Colonic mucosa (tissue), 4 donors: ENCODE measurements at places on chromosomes 3 and 15. TPM values are rescaled to one million over a fixed set of nuclear protein-coding genes. Genes with fewer than 3 reads are reported as not detected.

The PDIA5 gene
- total RNA-seq, result 36.5 TPM

The RTP3 gene
- not detected for total RNA-seq

The FBXL2 gene
- total RNA-seq, result 0.69 TPM

The ACP3 gene
- total RNA-seq, result 23.5 TPM

The RPUSD3 gene
- total RNA-seq, result 24.8 TPM

The MB21D2 gene
- total RNA-seq, result 2.8 TPM

The SUMF1 gene
- 37.6 TPM for total RNA-seq

The RARB gene
- total RNA-seq, result 0.74 TPM
